Fibroblast of skin of right biceps (primary cell): ENCODE measurements at places on chromosomes 6 and 20.

DNA sequence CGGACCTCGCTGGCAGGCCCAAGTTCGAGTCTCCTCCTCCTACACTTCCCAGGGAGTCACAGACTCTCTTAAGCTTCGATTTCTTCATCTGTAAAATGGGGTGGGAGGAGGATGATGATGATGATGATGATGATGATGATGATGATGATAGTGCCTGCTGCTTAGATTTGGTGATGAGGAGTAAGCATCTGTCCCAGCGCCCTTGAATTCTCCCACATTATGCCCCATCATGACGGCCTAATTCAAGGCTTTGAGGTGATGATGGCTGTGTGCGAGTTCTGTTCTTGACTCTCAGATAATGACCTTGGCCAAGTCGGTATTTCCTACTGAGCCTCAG, 487 bp upstream of the KIAA1755 start:
- DNase-seq = no peak

DNA sequence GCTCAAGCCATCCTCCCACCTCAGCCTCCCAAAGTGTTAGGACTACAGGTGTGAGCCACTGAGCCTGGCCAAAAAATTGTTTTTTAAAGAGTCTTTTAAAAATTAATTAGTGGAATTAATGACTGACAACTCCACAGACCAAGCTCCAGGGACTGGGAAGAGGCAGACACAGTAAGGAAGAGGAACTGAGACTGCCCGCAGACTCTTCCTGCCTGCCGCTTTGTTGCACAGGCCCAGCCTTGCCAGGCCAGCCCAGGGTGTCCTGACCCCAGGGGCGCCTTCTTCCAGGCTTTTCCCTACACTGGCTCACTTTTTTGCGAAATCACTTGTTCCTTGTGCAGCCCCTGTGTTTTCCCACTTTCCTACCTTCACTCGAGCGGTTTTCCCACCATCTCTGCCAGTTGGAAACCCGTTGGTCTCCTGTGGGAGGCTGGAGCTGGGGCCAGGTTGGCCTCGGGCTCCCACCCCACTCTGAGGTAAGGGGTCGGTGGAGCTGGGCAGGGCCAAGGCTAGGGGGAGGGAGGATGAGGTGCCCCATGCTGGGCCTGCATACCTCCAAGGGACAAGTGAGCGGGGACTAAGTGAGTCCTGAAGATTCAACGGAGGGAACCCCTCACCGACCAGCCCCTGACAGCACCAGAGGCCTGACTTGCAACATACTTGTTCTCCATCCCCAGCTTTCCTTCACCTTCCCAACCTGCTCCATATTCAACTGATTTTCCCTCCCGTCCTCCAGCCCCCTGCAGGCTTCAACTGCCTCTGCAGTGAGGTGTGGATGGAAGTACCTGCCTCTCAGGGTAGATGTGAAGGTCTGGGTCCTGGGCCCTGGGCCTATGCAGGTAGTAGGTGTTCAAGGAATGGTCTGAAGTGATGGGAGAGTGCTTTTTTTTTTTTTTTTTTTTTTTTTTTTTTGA, 23.5 kb upstream of the SMIM29 start:
- DNase-seq = no peak

DNA sequence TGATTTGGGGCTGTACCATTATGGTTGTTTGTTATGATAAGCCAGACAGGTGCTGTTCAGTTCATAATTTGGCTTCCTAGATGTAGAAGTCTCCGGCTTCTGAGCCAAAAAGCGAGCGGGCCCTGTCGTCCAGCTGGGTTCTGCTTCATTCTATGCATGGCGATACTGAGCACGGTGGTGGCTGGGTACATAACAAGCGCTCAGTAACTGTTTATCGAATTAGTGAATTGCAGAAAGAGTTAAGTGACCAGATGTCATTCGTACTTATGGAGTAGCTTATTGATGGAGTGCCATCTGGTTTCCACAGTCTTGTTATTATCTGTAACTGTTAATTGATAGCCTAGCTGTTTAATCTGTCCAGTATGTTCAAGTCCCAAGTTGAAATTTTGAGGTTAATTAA, 85.0 kb downstream of the DTD1 start:
- DNase-seq = no peak

- DNase-seq = no peak
These were observed 50.0 kb upstream of the NOX3 start for GRCh38 chr6:155505608-155505989.

DNA sequence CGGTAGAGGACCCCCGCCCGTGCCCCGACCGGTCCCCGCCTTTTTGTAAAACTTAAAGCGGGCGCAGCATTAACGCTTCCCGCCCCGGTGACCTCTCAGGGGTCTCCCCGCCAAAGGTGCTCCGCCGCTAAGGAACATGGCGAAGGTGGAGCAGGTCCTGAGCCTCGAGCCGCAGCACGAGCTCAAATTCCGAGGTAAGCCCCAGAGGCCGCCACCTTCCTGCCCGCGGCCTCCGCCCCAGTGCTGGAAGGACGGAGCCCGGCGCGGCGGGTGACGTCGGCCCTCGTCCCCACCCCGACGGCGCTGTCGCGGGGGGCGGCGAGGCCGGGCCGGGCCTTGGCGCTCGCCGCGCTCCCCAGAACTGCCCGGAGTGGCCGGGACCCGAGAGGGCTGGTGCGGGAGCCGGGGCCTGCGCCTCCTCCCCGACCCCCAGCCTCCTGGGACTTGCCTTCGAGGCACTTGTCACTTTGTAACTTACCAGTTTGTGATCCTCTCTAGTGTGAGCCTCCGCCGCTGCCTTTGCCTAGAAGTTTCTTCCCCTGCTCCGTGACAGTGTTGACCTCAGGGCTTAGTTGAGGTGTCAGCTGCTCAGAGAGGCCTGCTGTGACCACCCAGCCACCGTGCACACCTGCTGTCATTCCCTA, 417 bp downstream of the VAPB start:
- DNase-seq = peak; percentile 42

DNA sequence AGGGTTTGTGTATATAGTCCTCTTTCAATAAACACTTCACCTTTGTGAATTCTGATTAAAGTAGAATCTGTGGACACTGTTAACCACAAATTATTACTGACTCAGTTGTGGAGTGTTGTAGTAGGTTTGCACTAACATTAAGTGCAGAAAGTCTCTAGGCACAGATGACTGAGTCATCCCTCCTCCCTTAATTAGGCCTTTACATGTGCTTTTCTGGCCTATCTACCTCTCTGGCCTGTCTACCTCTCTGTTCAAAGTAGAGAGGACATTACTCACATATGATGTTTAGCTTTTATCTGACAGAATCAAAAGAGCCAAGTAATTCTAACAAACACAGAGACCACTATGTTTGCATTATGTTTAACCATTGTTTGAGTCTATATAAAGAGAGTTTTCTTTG, 783.0 kb downstream of the TENT5A start:
- peak; percentile 43 for DNase-seq

DNA sequence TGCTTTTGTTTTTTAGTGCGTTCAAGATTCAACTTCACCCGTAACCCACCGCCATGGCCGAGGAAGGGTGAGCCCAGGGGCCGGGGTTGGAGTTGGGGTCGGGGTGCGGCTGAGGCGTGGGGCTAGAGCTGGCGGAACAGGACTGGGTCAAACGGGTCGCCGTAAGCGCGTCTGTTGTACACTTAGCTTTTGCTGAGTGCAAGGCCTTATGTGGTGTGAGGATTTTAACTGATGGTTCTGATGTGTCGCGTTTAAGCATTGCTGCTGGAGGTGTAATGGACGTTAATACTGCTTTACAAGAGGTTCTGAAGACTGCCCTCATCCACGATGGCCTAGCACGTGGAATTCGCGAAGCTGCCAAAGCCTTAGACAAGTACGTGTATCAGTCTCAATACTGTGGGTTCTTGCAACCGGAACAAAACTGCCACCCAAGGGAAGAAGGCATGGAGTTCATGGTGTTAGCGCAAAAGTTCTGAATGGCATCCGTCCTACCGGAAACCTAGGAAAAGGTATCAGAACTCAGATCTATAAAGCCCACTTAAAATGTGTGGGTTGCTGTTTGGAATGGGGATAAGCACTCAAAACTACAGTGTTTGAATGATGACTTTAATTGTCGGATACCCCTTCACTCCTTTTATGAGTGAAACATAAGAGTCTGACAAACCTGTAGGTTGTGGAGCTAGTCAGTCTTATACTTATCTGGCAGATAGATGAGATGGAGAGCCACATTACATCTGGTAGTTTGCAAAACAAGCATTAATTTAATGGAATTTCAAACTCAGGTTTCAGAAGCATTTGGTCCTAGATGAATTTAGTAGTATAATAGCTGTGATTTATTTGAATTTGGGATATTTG, 574 bp downstream of the RPS12 start:
- no peak for DNase-seq
